Nucleus accumbens (tissue), 56 donors: ENCODE measurements at places on chromosomes 1 and 21.

DNA sequence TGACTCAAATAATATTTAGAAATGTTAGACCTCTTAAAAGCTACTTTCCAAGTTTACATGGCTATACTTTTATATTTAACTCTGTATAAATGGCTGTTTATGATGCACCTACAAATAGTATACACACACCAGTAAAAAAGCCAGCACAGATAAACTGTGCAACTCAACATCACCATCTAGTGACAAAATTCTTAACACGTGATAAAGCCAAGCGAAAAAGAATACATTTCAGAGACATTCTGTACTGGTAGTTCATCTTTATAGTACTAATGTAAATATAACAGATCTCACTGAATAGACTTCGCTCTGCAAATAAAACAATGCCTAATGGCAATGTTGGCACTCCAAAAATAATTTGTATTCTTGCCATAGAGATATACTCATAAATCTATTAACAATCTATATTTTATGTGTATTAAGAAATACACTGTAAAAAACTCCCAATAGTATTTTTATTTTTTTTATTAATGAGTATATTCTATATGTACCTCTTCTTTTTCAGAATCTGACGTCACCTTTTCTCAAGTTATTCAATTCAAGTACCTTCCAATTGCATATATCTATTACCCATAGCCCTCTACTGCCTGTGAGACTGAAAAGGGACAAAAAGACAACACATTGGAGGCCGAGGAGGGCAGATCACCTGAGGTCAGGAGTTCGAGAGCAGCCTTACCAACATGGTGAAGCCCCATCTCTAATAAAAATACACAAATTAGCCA lies 100.2 kb downstream of the DPYD start:
- DNase-seq, result no peak

GRCh38 chr1:10497109-10497508 lies 22.4 kb downstream of the PEX14 start:
- DNase-seq, result no peak

DNA sequence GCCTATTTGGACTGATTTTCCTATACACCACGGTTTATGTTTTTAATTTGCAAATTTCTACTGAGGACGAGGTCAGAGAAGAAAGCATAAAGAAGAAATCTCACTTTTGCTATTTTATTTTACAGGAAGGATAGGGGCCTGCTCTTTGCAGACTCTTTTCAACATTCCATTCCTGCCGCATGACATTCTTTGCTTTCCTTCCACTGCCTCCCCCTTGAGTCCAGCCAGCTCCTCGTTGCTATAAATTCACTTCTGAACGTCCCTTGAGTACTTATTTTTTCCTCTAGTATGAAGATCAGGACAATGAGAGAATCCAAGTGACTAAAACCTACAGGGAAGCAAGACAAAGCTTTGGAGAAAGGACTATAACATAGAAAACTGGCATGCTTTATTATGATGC lies 53.4 kb upstream of the PTGFR start:
- DNase-seq, result no peak

- DNase-seq, result no peak
Measured at GRCh38 chr1:235417086-235417697, 50.0 kb downstream of the TBCE start.

DNA sequence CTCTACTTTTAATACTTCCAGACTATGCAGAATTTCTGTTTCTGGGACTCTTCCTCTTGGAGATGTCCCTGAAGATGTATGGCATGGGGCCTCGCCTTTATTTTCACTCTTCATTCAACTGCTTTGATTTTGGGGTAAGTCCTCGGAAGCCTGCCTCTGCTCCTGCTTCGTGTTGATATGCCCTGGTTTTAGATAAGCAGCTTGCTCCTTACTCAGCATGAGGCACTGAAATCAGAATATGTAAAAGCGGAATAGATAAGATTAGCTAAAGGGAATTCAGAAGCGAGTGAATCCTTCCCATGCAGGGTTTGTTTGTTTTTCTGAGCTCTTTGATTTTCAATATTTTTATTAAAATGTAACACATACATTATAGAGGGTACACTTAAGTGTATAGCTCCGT lies 234.7 kb downstream of the CACNA1E start:
- DNase-seq, result no peak

GRCh38 chr21:42463861-42464515 lies 32.0 kb downstream of the RSPH1 start:
- DNase-seq, result no peak

GRCh38 chr1:205171369-205171768 lies 40.1 kb downstream of the DSTYK start:
- no peak for DNase-seq

- no peak for DNase-seq
Measured at GRCh38 chr1:28927266-28927647, 12.9 kb downstream of the EPB41 start.

DNA sequence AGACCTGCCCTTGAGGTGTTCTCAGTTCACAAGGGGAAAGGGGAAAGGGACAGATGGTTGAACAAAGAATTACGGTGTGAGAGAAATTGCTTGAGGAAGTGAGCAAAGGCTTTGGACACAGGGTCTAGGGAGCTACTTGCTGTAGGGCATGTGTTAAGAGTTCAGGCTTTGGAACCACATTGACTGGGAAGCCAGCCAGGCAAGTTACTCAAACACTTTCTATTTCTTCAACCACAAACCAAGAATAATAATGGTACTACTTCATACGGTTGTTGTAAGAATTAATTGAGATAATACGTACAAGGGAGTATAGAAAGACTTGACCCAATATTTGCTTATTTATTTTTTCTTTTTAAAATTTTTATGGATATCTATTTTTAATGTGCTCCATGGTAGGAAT lies 26.6 kb downstream of the AK4 start:
- no peak for DNase-seq

- DNase-seq, result no peak
Measured at GRCh38 chr1:2177541-2177940, 17.0 kb downstream of the FAAP20 start.

DNA sequence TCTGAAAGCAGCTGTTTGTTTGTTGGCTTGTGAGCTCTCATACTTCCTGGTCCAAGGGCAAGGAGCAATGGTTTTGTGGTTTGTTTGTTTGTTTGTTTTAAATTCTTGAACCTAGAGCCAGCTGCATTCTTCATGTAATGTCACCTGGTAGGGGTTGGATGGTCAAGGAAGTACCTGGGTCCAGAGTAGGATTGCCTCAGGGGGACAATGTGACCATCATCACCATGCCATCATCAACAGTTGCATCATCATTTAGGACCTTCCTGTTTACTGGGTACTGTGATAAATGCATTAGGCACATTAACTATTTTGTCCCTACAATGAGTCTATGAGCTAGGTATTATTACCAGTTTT lies 14.7 kb upstream of the MYOG start:
- no peak for DNase-seq

DNA sequence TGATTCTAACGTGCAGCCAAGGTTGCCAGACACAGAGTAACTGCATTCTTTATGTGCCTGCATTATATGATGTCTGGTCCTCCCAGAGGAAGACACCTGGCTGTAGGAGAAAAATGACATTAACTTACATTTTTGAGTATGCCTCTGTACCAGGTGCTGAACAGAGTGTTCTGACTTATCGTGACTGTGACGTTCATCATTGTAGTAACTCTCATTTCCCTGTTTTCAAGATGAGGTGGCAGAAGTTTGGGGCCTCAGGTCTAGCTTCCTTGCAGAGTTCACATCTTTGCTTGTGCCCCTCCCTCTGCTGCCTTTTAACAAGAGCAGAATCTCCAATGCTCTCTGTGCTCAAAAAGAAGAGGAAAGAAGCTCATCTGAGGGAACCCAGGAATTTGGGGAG lies 488.0 kb downstream of the AJAP1 start:
- DNase-seq, result no peak

DNA sequence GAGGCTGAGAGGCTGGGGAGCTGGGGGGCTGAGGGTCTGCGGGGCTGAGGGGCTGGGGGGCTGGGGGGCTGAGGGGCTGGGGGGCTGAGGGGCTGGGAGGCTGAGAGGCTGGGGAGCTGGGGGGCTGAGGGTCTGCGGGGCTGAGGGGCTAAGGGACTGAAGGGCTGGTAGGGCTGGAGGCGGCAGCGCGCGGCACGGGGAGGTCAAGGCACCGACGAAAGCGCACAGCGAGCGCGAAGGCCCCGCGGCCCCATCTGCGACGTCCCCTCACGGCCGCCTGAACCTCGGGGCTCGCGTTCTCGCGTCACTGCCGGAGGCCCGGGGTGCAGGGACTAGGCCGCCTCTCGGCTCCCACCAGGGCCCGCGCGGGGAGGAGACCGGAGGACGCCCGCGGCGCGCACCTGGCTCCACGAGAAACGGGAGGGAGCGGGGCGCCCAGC lies 356 bp downstream of the INTS11 start:
- no peak for DNase-seq

- DNase-seq, result no peak
Measured at GRCh38 chr1:202186327-202186726, 7.3 kb upstream of the LGR6 start.

- DNase-seq, result no peak
Measured at GRCh38 chr1:100628631-100629081, 90.7 kb downstream of the GPR88 start.

GRCh38 chr1:189567890-189568289 lies 909.8 kb downstream of the BRINP3 start:
- DNase-seq, result no peak

DNA sequence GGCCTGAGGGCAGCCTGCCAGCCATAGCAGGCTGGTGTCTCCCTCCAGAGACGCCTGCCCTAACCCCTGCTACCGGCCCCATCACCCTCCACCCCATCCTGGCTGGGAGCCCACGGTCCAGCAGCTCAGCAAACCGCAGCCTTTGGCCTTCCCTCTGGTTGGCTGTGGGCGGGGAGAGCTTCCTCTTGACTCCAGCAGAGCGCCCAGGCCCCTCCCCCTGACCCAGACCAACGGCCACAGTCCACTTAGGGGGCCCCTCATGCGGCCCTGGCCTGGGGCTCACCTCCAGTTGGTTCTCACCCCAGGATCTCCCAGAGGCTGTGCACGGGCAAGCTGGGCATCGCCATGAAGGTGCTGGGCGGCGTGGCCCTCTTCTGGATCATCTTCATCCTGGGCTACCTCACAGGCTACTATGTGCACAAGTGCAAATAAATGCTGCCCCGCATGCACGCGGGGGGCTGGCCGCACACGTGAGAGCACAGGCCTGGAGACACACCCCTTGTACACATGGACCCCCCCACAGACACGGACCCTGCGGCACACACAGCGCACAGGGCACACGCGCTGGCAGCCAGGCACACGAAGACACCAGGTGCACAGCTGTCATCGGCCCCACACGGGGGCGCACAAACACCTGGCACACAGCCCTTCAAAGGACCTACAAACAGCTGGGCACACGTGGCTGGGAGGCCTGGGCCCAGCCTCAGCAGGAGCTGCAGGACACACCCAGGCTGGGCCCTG lies 3.1 kb downstream of the SMIM1 start:
- DNase-seq, result no peak

DNA sequence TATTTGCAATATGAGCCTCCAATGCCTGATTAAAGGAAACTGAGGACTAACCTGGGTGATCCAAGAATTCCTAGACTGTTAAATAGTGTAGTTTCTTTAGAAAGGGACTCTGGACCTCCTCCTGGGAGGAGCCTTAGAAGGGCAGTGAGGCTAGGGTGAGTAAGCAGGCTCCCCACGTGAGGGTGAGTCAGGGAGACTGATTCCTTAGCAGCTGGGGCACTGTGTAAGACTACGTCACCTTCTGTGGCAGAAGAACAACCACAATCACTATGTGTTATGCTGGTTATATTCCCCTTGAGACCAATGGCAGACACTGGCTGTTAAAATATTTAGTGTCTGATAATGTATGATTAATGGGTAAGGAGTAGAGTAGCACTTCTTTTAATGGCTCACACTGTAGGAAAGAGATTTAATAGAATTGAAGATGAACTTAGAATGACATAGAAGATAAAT lies 53.3 kb upstream of the SYT14 start:
- DNase-seq, result no peak
